Stimulated activated CD8-positive, alpha-beta memory T cell treated with anti-CD3 and anti-CD28 coated beads, Interleukin-7, amount 100 ng/mL, for 24 hours (primary cell): ENCODE measurements at places on chromosomes 5 and 9.

DNA sequence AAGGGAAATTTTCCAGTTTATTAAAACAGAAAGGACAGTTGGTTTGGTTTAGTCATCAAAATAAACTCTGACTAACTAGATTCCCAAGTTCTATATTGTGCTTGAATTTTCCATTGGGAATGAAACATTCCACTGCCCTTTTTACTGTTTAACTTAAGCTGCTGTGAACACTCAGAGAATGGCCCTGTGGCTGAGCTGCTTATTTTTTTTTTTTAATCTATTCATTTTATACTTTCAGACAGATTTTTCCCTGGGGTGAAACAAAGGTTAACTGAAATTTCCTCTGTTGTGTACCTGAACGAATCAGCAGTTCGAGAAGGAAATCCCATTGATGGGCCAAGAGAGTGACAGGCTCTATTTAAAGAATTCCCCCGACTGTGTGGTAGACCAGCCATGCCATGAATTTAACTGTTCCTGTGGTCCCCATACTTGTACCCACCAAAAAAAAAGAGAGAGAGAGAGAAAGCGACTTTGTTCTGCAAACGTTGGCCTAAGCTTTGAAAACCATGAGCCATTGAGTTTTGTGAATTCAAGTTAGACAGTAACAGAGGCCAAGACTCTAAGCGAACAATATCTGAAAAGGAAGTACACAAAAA is 138.7 kb upstream of the GRHPR start:
- no peak for DNase-seq

- DNase-seq = no peak
Observed at GRCh38 chr9:131537946-131538345, 6.9 kb upstream of the UCK1 start.

DNA sequence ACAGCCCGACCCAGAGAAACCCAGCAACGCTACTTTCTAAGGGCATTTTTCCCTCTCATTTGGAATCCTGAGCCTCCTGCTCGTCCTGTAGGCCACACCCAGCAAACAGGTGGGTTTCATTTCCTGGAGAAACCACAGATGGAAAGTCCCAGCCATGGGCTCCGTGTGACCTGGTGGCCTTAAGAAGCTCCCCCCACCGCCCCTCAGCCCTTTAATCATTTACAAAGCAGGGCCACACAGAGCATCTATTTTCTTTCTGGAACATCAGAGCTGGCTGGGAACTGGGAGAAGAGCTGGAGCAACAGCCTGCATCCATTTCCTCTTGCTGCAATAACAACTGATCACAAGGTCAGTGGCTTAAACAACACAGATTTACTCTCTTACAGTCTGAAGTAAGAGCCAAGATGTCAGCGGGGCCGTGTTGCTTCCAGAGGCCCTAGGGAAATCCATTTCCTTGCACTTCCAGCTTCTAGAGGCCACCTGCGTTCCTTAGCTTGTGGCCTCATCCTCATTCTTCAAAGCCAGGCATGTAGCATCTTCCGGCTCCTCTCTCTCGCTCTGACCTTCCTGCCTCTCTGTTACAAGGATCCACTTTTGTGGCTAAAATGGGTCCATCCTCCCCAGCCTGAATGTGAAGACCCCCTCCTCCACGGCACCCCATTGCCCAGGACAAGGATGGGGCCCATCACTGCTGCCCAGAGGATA is 40.5 kb downstream of the C9orf50 start:
- no peak for DNase-seq

DNA sequence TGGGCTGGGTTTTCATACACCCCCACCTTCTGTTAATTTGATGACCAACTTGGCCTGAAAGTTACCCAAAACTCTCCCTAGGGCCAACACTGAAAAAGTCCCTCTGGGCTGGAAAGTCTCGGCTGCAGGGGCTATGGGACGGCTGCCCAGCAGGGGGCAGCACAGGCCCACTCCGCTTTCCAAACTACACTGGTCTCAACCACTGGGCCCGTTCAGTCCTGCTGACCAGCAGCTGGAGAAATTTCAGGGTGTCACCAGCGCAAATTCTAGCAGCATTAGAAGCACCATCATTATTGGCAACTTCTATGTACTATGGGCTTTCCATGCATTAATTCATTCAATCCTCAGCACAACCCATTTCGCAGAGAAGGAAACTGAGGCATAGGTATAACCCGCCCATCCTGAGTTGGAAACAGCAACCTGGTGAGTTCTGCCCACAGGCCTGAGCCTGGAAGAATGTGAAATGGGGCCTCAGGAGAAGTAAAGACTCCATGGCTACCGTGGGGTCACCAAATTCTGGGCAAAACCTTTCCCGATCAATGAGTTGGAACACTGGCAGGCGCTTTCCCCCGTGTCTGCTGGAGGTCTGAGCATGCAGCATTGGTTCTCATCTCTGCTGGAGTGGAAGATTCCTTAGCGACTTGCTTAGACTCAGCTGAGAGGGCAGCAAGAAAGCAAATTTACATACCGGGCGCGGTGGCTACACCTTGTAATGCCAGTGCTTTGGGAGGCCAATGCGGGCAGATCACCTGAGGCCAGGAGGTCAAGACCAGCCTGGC is 9.7 kb downstream of the ORM2 start:
- DNase-seq = peak; percentile 41

DNA sequence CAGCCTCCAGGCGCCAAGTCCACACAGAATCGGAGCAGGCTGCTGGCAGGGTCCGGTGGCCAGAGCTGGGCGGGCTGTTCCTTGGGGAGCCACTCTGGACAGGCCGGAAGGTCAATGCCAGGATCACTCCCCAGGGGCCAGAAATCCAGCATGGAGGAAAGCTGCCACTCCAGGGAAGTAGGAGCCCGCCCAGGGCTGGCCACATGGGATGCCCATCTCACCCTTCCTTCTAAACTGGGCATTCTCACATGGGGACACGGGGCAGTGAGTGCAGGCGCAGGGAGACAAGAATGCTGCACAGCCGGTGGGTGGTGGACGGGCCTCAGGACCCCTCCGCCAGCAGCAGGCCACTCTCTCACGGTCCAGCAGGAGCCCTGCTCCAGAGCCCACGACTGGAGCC is 58.2 kb downstream of the ADAMTS2 start:
- DNase-seq = no peak

- DNase-seq = no peak
Observed at GRCh38 chr5:119379942-119380547, 24.2 kb downstream of the TNFAIP8 start.

DNA sequence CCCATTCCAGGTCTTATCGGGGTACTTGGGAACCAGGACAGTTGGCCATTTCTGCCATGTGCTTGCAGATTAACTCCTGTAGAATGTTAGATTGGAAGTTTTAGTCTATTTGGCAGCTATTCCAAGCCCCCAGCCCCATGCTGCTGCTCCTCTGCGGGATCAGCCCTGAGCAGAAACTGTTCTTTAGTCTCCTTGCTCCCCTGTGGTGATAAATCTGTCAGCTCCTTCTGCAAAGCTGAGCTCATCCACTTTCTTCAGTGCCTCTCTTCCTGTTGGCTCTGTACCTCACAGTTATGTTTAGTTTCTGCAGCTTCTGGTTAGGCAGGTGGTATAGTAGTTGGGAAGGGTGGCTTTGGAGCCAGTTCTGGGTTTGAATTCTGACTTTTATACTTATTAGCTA is 170.4 kb downstream of the GRIA1 start:
- no peak for DNase-seq

GRCh38 chr9:2622461-2623287 is 1.1 kb downstream of the VLDLR start:
- DNase-seq = no peak

- DNase-seq = no peak
Observed at GRCh38 chr5:127650649-127651048, 1.8 kb downstream of the CTXN3 start.

DNA sequence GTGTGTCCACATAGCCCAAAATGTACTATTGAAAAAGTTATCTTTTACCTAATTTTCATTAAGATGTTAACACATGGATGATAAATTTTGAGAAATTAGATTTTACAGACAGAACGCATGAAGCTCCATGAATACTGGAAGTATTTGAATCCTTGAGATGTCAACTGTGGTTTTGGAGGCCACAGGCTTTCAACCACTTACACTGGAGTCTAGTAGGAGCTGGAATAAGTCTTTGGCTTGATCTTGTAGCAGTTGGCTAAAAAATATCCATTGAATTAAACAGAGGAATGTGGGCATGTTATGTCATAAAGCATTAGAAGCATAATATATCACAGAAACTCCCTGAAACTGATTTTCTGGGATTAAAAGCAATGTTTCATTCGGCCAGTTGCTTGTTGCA is 52.9 kb downstream of the CAMK4 start:
- DNase-seq = no peak

DNA sequence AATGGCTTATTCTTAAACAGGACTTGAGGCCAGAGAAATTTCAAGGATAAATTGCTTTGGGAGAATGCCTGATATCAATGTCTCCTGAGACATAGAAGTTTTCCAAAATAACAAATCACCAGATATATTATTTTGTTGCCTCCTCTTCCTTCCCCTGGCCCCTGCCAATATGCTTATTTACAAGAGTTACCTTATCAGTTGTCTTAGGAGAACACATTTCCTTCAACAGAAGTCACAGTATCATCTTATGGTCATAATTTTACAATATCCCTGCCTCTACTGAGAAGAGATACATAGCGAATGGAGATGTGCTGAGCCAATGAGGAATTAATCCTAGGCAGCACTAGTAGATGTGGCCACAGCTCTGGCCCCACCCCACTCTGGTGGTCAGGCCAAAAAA is 43.1 kb downstream of the TMEM252 start:
- no peak for DNase-seq

DNA sequence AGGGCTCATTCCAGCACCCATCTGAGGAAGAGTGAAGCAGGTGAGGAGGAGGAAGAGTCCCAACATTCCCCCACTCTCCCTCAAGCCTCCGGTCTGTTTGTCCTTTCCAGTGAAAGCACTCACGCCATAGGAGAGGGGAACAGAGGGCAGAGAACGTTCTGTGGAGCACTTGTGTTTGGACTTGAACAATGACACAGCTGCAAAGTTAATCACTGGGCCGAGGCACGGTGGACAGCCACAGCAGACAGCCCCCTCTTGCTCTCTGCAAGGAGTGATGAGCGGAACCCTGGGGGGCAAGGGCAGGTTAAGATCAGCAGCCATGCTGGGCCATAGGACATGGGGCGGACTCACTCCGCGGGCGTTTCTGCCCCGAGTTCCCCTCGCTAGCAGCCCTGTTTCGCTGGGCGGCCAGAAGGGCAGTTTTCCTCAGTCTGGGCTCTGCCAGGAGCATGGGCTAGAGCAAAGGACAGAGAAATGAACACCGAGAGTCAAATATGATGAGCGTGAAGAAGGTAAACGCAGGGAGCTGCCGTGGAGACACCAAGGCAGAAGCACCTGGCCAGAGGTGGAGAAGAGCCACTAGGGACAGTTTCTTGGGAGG is 185.7 kb downstream of the GAPVD1 start:
- DNase-seq = no peak

GRCh38 chr9:13728917-13729811 is 449.7 kb upstream of the MPDZ start:
- DNase-seq = no peak

DNA sequence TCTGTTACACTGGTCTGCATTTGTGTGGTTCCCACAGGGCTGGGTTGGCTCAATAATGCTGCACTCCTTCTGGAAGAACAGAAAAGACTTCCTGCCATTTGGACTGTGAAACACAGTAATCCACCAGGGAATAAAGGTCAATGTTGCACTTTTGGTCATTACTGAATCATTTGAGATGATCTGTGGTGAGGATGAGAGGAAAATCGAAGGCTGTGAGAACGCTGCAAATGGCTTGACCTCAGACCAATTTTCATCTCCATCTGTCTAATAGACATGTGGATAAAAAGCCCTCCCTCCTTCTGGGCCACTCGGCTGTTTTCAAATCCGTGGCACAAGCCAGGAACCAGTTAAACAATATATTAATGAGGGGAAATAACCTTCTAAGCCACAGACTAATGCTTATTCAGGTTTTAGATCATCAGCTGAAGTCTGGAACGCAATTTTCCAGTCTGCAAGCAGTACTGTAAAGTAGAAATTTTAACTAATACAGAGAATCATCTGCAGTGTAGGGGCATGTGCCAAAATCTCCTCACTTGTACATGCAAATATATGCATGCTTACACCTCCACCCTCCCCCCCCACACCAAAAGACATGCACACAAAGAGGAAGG is 20.2 kb downstream of the TLE1 start:
- no peak for DNase-seq

- no peak for DNase-seq
Observed at GRCh38 chr5:65066387-65067146, 297.8 kb downstream of the CWC27 start.

DNA sequence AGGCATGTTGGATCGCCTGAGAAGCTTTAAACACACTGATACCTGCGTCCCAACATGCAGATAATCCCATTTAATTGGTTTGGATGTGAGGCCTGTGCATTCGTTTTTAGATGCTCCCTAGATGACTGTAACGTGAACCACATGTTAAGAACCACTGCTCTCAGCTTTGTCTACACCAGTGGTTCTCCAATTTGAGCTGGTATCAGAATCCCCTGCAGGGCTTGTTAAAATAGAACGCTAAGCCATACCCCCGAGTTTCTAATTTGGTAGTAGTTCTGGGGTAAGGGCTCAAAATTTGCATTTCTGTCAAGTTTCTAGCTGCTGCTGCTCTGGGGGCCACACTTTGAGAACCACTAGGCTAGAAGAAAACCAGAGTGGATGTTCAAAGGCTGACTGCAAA is 74.7 kb downstream of the S1PR3 start:
- DNase-seq = no peak

GRCh38 chr5:124738681-124739633 is 7.5 kb downstream of the ZNF608 start:
- DNase-seq = no peak

DNA sequence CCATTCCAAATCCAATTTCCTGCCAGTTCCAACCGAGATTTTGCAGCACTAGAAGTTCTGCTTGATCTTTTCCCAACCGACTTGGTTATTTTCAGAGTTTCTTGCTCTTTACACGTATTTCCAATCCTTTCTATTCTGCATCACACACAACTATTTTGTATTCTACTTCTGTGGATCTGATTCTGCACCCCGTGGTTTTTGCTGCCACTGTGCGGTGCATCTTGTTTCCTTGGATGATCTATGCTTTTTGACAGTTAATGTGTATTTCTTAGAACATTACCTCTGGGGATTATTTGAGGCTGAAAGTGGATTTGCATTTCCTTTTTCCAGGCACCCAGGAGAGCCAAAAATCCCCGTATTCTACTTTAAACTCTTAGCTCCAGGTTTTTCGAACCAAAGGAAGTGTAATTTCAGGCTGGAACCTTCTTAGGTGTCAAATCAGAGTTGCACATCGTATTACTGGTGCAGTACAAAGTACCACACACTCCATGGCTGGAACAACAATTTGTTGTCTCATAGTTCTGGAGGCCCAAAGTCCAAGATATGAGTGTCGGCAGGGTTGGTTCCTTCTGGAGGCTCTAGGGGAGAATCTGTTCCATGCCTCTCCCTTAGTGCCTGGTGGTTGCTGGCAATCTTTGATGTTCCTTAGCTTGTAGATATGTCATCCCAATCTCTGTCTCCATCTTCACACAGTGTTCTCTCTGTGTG is 14.7 kb upstream of the SARDH start:
- no peak for DNase-seq

- no peak for DNase-seq
Observed at GRCh38 chr9:1051584-1052275, 1.6 kb downstream of the DMRT2 start.

- DNase-seq = no peak
Observed at GRCh38 chr9:2837915-2838314, 6.0 kb downstream of the PUM3 start.

GRCh38 chr9:129598089-129598596 is 22.8 kb downstream of the C9orf50 start:
- no peak for DNase-seq
